ENCODE measurements at places on chromosomes 16 and 17. TPM values are rescaled to one million over a fixed set of nuclear protein-coding genes. Genes with fewer than 3 reads are reported as not detected.

EFCAB13 gene
- total RNA-seq, result 7.8 TPM

ITGAX gene
- 30.3 TPM for total RNA-seq

KCNH4 gene
- total RNA-seq, result 0.40 TPM

KRT15 gene
- not detected for total RNA-seq

PRSS27 gene
- total RNA-seq, result 1.6 TPM

ABCC11 gene
- total RNA-seq, result 0.33 TPM

MPP2 gene
- total RNA-seq, result 1.8 TPM

DPEP2NB gene
- total RNA-seq, result not detected

WNT3 gene
- total RNA-seq, result 0.12 TPM

DNA sequence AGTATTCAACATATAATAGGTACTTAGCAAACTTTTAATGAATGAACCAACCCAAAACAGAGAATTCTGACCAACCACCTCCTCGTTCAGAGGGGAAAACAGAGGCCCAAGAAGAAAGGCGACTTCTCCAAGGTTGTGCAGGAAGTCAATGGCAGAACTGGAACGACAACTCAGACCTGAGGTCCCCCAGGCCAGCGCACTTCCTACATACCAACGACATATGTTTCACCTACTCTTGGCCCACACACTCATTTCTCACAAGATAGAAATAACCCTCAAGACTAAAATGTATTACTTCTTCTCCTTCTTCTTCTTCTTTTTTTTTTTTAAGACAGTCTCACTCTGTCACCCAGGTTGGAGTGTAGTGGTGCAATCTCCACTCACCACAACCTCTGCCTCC lies 14.4 kb downstream of the CHCT1 start:
- no peak for DNase-seq

DNA sequence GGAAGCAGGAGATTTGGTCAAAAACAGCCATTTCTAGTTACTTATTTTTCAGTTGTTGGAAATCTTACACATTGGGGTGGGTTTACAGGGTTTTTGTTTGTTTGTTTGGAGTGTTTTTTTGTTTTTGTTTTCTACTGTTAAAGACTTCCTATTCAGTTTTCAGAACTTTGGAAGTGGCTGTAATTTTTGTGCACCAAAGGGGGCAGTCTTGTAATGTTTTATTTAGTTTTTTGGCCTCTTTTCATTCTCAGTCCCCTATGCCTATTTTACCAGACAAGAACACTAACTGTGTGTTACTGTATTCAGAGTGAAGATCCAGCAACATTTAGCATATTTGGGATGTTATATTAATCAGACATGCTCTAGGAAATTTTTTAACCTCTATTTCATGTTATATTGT lies 20.6 kb downstream of the TPPP3 start:
- DNase-seq, result no peak

- DNase-seq, result no peak
These were observed 54.9 kb downstream of the ABCC1 start for GRCh38 chr16:16004314-16004749.

GRCh38 chr17:5380491-5381135 lies 38.8 kb downstream of the NUP88 start:
- DNase-seq, result no peak

- no peak for DNase-seq
These were observed 55.9 kb downstream of the CDK12 start for GRCh38 chr17:39517224-39517623.

GRCh38 chr16:79713609-79714309 lies 113.2 kb upstream of the MAF start:
- peak; percentile 43 for DNase-seq

GRCh38 chr16:60755907-60756306 lies 1280.3 kb downstream of the CDH8 start:
- no peak for DNase-seq

DNA sequence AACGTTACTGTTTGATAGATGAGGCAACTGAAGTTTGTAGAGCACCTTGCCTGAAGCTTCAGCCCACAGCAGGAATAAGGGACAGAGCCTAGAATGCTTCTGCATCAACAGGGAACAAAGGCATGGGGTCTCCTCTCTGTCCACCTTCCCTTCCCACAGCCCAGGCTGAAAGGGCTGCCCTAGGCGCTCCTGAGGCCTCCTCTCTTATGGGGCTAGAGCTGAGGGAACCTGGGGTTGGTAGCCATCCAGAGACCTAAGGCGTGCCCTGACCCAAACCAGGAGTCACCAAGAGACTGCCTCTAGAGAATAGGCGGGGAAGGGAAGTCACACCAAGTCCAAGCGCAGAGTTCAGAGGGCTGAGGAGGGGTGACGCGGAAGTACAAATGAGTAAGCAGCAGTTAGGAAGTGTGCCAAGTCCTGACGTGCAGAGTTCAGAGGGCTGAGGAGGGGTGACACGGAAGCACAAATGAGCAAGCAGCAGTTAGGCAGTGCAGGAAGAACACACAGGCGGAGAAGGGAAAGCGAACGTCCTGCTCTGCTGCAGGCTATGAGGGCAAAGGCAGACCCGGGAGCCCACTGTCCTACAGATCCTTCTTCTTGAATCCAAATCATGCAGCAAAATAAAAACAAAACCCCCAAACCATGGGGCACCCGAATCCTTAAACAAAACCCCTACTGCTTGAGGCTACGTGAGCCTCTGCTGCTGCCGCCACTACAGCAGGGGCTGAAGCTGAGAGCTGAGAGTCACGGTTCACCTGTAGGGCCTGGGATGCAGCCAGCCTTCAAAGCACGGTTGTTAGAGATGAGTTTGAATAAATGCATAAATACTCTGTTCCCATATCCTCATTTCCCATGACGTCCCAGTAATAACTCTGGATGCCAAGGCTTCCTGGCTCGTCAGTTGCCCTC lies 2.7 kb upstream of the SPG7 start:
- DNase-seq, result peak; percentile 96

GRCh38 chr16:8237452-8237851 lies 352.9 kb downstream of the TMEM114 start:
- no peak for DNase-seq

- DNase-seq, result no peak
These were observed 7.6 kb downstream of the ATXN1L start for GRCh38 chr16:71853413-71853812.

- DNase-seq, result no peak
These were observed 109.4 kb downstream of the MRTFB start for GRCh38 chr16:14180481-14180944.

DNA sequence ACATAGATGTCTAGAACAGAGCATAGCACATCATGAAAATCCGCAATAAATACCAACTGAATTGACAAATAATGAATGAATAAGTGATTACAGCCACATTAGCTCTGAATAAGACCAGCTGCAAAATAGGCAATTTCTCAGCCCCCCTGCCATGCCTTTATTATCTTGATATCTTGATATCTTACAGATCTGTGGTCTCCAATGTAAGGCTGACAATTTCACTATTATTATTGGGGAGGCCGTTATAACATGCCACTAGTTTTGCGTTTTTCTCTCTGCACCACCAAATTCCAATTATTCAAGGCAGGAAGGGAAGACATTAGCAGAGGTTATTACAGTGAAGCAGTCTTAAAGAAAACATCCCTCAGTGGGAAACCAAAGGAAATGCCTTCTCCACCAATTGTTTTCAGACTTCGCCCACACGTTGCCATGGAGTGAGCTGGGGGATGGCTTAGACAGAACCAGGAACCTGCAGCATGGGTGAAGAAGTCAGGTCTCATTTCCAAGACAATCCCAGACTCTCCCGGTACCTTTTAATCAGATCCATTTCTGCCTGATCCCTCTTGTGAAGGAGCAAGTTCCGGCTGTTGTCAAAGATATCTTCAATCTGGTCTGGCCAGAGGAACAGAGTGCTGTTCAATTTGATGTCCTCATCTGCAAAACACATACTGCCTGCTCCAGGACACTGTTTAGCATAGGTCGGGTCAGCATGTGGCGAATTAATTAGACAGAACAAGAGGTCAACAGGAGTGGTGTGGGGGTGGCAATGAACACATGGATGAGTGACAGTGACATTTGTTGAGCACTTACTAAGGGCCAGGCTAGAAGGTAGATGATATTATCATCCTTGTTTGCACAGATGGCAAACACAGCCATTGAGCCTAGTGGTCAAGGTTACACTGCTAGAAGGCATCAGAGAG lies 46.4 kb downstream of the DNAH3 start:
- DNase-seq, result no peak

- DNase-seq, result no peak
These were observed 32.1 kb upstream of the LONP2 start for GRCh38 chr16:48212033-48212432.

DNA sequence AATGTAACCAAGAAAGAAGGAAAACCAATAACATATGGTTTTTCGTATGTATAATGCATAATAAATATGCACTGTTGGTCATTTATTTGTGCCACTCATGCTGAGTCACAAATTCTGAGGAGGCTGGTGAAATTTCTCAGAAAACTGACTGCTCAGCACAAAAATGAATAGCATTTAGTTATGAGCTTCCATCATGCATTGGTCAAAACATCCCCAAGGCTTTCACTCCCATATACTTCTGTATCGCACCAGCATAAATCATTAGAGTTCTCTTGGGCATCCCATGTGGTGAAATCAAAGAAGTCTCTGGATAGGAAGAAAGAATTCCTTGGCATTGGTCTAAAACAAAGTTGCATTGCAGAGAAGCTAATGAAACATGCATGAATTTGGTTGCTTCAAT lies 785.6 kb upstream of the CDH8 start:
- no peak for DNase-seq

DNA sequence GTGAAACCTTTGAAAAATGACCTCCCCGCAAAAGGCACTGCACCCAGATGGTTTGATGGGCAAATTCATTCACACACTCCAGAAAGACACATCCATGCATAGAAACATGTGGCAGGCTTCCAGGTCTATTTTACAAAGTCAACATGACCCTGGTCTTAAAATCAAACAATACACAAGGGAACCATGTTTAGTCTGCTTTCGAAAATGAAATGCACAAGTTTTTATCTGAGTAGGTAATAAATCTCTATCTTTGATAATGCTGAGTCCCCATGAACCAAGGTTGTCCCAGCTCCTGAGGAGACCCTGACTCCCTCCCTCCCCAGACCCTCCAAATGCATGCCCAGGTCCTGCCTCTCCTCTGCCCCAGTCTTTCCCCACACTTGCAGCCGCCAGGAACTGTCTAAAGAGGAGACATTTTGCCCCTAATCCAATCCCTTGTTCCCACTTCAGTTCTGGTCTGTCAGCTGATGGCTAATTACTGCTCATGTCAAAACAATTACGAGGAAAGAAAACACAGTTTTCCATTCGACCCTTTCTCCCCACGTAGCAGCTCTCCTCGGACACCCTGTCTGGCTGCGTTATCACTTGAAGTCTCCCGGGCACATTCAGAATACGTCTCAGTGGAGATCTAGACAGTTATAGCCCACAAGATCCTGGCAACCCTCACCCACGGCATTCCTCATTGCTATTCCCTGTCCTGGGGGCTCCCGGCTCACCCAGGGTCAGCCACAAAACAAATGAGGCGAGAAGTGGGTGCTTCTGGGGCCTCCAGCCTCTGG lies 68.8 kb upstream of the RCVRN start:
- DNase-seq, result no peak

Data from activated CD4-positive, alpha-beta memory T cell treated with anti-CD3 and anti-CD28 coated beads for 36 hours (primary cell).